ENCODE measurements at places on chromosomes 2 and 18.

GRCh38 chr2:235391921-235392615, 101.8 kb upstream of the AGAP1 start:
- DNase-seq, result no peak

DNA sequence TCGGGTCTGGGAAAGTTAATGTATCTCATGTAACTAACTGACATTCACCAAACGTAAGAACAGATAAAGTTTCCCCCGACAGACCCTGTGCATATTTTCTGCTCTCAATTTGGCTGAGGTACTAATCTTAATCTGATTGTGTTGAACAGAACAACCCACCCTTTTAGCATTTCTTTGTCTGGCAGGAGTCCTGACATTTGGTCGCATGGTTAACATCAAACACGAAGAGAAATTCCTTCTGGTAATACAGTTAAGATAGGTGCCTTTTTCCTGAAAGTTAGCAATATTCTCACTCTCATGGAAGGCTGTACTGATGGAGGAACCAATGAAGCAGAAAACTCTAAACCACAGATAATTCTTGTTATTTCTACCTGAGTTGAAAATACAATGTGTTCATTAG, 520.8 kb downstream of the PARD3B start:
- DNase-seq, result no peak

DNA sequence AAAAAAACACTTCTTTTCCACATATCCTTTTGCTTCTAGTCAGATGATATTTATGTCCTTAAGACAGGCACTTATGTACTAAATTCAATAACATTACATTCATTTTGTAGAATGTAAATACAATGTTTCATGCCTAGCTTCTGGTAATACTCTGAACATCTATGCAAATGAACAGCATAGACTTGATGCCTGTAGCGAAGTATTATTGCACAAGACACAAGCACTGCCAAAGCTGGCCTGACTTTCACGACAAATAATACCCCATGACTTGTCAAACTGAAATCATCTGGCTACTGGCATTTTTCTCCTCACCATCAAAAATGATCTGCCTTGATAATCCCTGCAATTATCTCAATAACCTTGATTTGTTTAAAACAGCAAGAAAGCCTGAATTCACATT, 101.3 kb downstream of the L3MBTL4 start:
- DNase-seq, result no peak

DNA sequence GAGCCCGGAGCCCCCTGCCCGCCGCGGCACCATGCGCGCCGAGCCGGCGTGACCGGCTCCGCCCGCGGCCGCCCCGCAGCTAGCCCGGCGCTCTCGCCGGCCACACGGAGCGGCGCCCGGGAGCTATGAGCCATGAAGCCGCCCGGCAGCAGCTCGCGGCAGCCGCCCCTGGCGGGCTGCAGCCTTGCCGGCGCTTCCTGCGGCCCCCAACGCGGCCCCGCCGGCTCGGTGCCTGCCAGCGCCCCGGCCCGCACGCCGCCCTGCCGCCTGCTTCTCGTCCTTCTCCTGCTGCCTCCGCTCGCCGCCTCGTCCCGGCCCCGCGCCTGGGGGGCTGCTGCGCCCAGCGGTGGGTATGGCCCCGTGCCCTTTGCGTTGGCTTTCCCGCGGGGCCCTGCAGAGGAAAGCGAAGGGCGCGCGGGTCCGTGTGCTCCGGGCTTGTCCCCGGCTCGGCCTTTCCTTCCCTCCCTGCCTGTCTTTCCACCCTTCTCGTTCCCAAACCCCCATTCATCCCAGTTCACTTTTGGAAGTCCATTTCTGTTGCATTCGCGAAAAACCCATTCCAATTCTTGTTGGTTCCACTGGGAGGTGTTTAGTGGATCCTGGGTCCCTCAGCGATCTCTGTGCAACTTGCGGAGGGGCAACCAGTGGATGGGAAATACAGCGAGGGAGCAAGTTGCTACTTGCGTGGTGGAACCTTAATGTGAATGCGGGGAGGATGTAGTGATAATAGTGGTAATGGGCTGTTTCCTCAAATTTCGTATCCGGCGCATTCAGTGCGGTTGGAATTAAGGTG, 599 bp downstream of the ADAM23 start:
- no peak for DNase-seq

DNA sequence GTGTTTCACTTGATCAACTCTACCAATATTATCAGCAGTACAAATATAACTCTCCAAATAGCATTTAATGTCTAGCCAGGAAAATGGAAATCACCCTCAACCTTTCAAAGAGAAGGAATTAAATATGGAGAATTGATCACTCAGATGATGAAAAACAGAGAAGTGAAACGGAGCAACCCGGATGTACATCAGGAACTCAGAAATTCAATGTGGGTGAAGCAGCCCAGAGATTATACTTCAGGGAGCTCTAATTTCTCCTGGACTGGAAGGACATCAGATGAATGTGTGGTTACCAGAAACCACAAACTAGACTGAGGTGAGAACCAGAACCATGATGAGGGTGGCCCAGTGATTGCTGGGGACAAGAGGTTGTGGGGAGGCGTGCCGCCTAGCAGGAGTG, 35.5 kb upstream of the COBLL1 start:
- no peak for DNase-seq

Measured in activated T-helper 2 cell treated with anti-CD3 and anti-CD28 coated beads, Interferon-gamma antibody, Interleukin-2, Interleukin-4, amounts not matched to agents 10 μg/mL and 5 μg/mL and 100 μg/mL, durations not matched to agents 14 hours and 24 hours and 36 hours (primary cell).